Activated CD4-positive, alpha-beta T cell treated with anti-CD3 and anti-CD28 coated beads, Interleukin-2, amount 10 ng/mL, durations not matched to agents 7 days and 5 days (primary cell): ENCODE measurements at places on chromosomes 1 and 21.
A peak's percentile ranks its signal among the peaks of the same experiment; 100 is the strongest.

DNA sequence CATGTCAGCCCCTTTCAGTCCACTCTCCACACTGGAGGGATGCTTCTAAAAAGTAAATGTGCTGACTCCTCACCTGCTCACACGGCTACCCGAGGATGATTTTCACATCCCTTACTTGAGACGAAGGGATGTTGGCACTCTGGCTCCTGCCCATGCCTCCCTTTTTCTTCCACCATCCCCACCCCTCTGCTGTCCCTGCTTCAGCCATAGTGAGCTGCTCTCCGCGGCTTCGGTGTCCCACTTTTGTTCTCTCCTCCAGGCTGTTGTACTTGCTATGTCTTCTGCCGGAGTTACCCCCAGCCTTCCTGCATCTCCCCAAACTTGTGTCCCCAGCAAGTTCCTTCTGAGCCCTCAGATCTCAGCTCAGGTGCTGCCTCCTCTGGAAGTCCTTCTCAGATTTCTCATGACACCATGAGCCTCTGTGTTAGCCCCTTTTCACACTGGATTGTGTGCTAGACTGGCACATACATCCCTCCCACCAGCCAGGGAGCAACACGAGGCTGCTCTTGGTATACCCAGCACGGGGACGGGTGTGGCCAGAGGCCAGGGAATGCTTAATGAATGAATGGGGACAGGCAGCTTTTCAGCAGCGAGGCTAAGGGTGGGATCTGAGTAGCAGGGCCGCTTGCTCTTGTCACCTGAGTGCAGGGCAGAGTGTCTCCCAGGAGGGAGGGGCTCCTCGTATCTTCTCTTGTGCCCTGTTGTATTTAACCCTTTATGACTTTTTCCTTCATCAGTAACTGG is 1.3 kb downstream of the ACOT11 start:
- no peak for DNase-seq

- DNase-seq, result no peak
Observed at GRCh38 chr1:159889202-159889601, 10.8 kb downstream of the CFAP45 start.

GRCh38 chr1:13583966-13584791 is 547 bp downstream of the PDPN start:
- DNase-seq, result no peak

GRCh38 chr1:184937729-184938128 is 36.6 kb downstream of the NIBAN1 start:
- DNase-seq, result no peak

- no peak for DNase-seq
Observed at GRCh38 chr1:226059709-226060108, 2.8 kb upstream of the H3-3A start.

DNA sequence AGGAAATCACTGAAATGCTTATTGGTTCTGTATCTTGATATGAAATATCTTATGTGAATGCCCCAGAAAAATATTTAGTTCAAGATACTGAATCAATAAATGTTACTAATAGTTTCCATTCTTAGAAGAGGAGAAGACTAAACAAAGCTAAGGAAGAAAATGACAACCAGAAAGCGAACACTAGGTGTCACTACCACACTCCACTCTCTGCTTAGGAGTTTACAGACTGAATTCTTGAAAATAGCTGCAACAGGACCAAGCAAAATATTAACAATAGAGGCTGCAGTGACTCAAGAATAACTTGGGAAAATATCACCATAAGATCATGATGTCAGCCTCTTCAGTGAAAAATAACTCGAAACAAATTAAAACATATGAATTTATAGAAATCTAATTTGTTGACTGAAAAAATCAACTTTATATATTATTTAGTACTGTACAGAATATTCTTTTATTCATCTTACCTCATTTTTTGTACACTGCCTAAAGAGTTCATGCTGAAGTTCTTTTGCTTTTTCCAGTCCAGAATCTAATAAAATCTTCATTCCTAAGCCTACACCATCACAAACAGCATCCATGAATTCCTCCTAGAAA is 61.6 kb downstream of the KIF14 start:
- peak; percentile 25 for DNase-seq

GRCh38 chr21:42262831-42263231 is 43.9 kb downstream of the ABCG1 start:
- no peak for DNase-seq

DNA sequence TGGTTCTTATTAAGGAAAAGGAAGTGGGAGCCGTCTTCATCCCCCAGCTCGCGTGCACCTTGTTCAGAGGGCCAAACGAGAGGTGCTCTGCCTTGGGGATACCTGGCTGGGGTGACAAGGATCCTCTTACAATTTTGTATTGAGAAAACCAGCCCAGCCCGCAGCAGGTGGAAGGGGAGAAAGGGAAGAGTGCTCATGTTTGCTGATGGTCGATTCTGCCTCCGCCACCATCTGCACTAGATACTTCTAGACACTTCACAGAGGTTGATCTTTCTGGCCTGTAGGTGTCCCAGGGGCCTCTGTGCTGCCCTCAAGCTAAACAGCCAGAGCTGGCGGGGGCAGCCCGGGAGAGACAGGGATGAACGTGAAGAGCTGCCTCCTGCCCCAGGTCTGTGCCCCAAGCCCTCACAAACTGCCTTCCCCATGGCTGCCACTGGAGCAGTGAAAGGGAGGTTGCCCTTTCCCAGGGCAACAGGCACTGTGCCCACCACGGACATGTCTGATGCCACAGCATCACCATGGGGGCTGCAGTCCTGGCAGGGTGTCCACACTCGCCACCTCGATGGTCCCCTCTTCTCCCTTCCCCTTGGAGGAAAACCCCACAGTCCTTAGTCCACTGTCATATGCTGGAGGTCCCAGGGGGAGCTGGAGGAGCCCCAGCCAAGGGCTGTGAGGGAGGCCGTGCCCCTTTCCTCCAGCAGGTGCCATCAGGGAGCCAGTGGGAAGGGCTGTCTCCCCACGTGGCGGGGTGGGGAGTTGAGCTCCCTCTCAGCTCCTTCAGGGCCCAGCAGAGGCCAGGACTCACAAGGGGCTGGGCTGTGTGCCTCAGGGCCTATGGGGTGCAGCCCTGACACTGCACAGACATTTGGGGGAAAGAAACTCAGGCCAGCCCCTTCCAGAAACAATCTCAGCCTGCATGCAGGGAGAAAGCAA is 8.1 kb downstream of the ADPRS start:
- DNase-seq, result no peak

DNA sequence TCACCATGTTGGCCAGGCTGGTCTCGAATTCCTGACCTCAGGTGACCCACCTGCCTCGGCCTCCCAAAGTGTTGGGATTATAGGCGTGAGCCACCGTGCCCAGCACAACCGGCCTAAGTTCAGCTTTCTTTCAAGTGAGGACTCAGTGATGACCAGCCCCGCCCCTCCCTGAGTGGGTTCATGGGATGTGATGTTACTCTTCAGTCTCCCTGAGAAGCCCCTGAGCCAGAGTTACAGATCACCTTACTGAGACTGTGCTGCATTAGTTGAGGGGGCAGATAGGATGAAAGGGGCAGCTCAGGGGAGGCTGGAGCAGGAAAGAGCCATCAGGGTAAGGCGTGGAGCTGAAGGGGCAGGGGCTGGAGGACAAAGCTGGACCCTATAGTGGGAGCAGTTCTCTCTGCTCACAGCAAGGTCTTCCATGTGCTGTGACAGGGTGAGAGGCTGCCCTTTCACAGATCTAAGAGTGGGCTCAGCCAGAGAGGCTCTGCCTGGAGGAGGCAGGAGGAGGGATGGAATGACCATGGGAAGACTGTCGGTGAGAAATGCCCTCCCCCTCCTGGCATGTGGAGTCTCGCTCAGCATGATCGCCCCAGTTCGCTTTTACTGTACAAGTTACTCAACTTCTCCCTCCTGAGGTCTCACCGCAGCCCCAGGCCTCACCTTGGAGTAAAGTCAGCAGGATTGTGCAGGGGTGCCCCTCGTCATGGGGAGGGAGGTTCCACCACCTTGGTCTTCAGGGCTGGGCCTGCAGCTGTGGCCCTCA is 13.4 kb downstream of the SH2D2A start:
- no peak for DNase-seq

DNA sequence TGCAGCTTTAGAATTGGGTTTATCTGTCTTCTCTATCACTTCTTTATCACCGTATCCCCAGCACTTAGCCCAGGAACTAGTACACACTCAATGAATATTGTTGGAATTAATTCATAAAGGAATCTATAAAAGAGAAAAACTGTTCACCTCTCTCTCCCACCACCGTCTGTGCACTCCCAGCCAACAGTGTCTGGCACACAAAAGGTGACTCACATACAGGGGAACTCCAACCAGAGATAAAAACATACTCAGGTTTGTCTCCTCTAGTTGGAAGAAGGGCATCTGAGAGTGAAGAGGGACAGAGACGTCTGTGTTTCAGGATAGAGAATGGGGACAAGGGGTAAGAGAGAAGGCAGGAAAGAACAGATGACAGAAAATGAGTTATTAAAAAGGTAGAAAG is 10.0 kb downstream of the ITLN1 start:
- no peak for DNase-seq

GRCh38 chr1:39158327-39159086 is 46.0 kb upstream of the MACF1 start:
- DNase-seq, result no peak
